Lung (tissue), 17 donors: ENCODE measurements at places on chromosomes 11 and 22.

GRCh38 chr11:64064374-64065140 lies 28.8 kb downstream of the FLRT1 start:
- no peak for DNase-seq

DNA sequence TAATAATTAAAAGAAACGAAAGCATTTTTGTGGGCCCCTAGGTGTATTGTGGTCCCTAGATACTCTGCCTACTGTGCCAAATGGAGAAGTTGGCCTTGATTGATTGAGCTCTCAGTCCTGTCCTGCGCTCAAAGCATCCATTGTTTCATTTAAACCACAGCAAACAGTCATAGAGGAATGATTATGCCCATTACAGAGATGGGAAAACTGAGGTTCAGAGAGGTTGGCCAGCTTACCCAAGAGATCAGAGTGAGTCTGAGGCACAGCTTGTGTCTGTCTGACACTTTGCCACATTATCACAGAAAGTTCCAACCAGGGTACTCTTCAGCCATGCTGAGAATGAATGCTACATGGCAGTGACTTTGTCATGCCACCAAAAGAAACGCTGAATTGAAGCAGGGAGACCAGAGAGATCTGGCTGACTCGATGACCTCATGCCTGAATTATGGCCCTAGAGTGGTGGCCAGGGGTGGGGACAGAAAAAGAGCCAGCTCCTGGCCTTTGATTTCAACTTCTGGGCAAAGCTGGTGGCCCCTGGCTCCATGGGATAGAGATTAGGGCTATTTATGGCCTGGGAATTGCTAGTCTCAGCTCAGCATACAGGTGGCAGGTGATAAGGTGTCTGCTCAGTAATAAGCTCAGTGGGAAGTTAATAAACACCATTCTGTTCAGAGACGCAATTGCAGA lies 180.5 kb downstream of the MIAT start:
- no peak for DNase-seq

DNA sequence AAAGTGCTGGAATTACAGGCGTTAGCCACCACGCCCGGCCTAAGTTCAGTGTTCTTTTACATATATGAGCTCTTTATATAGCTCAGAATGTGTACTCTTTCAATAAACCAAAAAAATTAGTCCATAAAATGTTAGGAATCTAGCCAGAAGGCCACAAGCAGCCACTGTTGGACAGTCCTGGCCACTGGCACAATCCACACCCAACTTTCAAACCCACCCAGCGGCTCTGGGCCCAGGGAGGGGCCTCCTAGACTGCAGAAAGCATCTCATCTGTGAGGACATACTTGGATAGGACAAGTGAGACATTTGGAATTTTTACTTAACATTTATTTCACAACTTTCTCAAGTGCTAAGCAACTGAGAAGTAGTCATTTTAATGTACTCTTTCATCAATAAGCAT lies 6.4 kb downstream of the PACSIN2 start:
- DNase-seq: no peak

DNA sequence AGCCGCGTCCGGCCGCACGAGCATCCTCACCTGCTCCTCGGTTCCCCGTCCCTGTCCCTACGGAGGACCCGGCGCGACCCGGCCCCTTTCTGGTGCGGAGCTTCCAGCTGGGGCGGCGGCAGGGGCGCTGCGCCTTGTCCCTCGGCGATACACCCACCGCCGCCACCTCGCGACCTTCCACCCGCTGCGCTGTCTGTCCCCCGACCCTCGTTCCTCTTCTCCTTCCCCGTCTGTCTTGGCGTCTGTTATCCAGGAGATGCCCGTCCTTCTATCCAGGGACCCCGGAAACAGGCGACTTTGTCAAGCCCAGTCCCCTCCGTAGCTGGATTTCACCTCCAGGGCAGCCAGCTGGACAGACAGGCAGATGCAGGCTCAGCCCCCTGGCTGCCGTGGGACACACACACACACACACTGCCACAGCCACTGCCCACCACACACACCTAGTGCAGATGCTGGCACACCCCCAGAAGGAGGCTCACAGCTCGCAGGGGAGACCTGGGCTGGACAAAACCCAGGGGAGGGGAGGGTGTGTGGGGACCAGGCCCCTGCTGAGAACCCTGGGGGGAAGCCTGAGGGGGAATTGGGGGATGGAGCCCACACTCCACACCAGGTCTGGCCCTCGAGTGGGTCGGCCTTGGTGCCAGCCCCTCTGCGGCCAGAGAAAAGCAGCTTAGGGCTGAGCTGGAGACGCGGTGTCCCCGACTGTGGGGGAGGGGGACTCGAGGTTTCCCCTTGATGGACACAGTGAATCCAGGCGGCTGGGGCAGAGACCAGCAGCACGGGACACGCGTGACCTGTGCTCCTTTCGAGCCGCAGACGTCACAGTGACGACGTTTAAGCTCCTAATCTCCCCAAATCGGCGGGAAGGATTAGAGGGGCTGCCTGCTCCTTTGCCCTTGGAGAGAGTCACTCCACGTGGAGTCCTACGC lies 788 bp downstream of the DRD4 start:
- no peak for DNase-seq

DNA sequence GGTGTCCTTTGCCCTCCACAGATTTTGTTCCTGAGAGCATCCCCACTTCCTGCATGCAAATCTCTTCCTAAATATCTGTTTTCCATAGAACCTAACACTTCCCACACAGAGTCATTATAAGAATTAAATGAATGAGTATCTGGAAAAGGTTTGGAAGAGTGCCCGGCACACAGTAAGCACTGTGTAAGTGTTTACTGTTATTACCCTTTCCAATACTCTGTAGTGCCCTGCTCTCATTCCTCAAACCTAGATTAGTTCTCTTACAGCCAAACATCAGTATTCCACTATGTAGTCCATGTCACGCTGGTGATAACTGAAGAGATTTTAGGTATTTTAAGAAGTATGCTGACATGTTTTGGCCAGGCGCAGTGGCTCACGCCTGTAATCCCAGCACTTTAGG lies 57.3 kb upstream of the PHF21A start:
- no peak for DNase-seq

DNA sequence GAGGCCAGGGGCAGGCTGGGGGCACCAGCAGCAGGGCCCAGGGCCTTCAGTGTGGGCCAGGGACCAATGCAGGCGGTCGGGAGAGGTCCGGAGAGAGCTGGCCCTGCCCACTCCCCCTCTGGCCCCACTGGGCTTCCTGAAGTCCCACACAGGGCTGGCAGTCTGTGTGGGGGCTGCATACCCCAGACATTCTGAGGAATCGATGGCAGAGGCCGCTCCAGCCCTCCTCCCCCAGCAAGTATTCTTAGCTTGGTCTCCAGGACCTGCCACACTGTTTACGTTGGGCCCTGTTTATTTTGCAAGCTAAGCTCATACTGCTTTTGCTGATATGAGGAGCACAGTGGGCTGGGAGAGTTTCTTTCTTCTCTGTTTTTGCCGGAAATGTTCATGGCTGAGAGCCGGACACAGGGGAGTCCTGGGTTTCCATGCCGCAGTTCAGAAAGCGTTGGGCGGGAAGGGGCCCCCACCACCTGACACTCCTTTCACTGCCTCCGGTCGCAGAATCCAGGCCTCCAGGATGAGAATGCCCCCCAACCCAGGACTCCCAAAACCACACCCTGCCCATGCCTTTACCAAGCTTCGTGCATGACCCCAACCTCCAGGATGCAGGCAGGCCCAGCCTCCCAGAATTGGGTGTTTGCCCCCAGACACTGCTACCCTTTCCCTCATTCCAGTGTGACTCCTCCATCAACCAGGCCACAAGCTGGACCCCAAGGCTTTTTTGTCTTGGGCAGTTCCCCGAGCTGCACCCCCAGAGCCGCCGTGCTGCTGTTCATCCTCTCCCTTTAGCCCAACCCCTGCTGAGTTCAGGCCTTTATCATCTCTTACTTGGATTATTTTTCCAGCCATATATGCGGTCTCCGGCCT lies 81.8 kb upstream of the KCNQ1OT1 start:
- DNase-seq: peak; percentile 68

- peak; percentile 58 for DNase-seq
Observed at GRCh38 chr22:43945632-43946383, 9.4 kb upstream of the SAMM50 start.

DNA sequence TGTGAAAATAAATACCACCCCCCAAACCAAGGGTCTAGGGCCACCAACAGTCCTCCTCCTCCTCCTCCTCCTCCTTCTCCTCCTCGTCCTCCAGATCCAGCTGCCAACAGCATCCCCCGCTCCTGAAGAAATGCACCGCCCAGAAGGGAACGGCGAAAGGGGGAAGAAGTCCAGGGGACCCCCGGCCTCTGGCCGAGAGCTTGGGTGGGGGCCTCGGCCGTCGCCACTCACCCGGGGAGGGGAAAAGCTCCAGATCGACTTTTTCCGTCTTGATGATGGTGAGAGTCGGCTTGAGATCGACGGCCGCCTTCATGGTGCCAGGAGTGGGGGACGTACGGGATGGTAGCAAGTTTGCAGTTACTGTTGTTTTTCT lies 65.7 kb downstream of the ETS1 start:
- peak; percentile 50 for DNase-seq

GRCh38 chr22:50473855-50474671 lies 772 bp downstream of the SBF1 start:
- DNase-seq: peak; percentile 44

- DNase-seq: no peak
Observed at GRCh38 chr11:128374026-128374425, 213.3 kb downstream of the ETS1 start.

- no peak for DNase-seq
Observed at GRCh38 chr22:17106161-17106784, 14.9 kb downstream of the TMEM121B start.

DNA sequence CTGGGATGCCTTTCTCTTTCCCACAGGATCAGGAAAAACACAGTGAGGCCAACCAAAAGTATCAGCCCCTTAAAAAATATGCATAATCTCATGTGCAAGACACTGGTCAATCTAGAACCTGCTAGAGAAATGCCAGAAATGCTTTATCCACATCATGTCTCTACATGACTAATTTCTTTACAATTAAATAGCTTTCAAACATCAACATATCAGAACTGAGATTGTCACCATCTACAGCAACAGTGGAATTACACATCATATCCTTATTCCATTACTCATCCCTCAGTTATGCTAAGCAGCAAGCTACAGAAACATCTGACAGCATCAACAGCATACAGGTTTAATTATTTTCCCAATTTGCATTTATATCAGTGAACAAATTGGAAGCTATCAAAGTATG lies 78.8 kb downstream of the DDIAS start:
- no peak for DNase-seq

GRCh38 chr11:61090521-61090920 lies 11.8 kb upstream of the CD5 start:
- no peak for DNase-seq

GRCh38 chr11:8327761-8328192 lies 64.1 kb upstream of the LMO1 start:
- DNase-seq: no peak

- DNase-seq: no peak
Observed at GRCh38 chr11:73252577-73253191, 19.5 kb upstream of the P2RY6 start.

DNA sequence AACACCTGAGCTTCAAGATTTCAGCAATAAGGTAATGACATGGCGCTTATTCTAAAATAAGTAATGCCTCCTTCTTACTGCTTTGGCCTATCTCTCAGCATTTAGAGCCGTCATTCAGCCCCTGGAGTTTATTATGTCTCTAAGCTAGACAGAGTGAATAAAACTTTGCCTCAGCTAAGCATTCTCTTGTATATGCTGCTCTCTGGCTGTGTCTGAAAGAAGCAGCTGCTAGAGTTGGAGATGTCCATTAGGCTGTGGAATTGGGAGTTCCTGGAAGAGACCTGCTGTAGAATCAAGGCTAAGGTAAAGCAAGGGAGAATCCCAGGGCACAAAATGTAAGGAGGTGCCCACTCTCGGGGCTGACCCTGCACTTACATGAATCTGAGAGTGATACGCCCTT lies 35.5 kb upstream of the TTC12 start:
- DNase-seq: peak; percentile 34

GRCh38 chr11:13868710-13869397 lies 93.7 kb upstream of the SPON1 start:
- no peak for DNase-seq

DNA sequence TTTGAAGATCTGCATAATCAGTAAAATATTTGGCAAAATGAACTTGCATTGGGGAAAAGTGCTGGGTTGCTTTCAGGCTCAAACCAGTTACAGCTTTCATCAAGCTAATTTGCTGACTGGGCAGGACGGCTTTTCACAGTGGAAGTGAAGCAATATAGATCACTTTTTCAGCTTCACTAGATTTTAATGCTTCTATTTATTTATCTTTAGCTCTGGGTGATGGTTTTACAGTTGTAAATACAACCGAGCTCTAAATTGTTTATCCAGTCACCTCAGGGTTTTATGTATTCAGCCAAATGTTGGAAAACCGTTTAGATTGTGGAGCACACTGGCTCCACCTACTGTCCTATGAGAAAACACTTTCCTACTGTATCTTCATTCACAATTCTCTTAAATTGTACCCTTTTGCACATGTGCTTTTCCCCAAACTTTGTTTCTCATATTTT lies 58.2 kb downstream of the ACER3 start:
- peak; percentile 90 for DNase-seq

DNA sequence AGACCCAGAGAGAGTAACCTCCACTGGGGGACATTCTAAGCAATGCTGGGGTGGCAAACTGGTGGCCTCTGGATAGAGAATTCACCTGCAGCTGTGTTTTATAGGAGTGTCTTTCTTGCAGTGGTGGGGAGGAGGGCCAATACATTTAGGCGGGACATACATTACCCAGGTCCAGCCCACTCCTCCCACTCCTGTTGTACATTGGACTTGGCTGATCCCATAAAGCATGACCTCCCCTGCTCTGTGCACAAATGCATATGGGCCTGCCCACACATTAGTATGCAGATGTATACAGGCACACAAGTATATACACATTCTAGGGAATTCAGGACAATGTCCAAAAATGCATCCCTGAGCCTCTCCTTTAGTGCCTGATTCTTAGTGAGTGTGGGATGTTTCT lies 99.1 kb downstream of the RRAS2 start:
- no peak for DNase-seq

GRCh38 chr11:16382186-16382585 lies 25.8 kb upstream of the SOX6 start:
- DNase-seq: no peak

GRCh38 chr11:70628855-70629844 lies 230.8 kb downstream of the CTTN start:
- peak; percentile 84 for DNase-seq

GRCh38 chr11:112498701-112499100 lies 238.0 kb upstream of the PLET1 start:
- DNase-seq: no peak

- no peak for DNase-seq
Observed at GRCh38 chr11:69878144-69878883, 59.1 kb upstream of the FGF3 start.

GRCh38 chr11:117413616-117414015 lies 86.0 kb downstream of the CEP164 start:
- DNase-seq: no peak

- DNase-seq: peak; percentile 89
Observed at GRCh38 chr11:100593291-100593690, 93.8 kb upstream of the ARHGAP42 start.

DNA sequence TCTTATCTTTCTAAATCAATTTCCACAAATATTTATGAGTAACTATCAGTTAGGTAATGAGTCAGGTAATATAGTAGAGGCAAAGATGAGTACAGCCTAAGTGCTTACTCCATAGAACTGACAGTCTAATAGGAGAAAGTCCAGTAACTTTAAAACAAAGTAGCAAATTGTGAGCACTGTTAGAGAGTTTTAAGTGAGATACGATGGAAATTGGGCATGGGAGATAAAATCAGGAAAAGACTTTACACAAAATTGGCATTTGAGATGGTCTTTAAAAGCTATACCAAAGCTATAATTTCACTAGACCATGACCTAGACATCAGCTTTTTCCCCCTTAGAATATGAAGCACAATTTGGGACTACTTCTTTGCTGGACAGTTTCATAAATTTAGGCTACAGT lies 113.7 kb downstream of the CSTPP1 start:
- no peak for DNase-seq
